Muscle of leg (tissue), 16 donors: ENCODE measurements at places on chromosomes 6 and 20.

GRCh38 chr6:83600459-83600858 lies 88.1 kb downstream of the PRSS35 start:
- peak; percentile 85 for DNase-seq

DNA sequence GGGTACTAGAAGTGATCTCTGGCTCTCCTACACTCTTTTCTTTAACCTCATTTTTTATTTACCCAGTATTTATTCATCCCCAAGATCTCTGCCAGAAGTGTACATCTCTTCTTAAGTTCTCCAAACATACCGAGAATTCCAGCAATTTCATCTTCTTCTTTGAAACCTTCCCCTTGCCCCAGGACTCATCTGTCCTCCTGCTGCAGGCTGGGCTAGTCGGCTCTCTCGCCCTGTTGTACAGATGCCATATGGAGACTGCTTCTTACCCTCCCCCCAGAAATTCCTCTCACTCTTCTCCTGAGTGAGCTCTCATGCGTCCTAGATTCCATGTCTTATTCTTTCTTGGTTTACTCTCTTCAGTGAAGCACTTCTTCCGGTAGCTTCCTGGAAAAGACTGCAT lies 21.9 kb upstream of the PNRC1 start:
- DNase-seq = no peak

GRCh38 chr6:3750317-3751076 lies 1.0 kb downstream of the PXDC1 start:
- peak; percentile 93 for DNase-seq

GRCh38 chr6:37259191-37259590 lies 1.2 kb upstream of the TMEM217 start:
- no peak for DNase-seq

GRCh38 chr6:132017942-132018341 lies 66.8 kb upstream of the CCN2 start:
- DNase-seq = no peak

- DNase-seq = no peak
Observed at GRCh38 chr6:125471667-125472066, 169.9 kb upstream of the HDDC2 start.
